ENCODE measurements at places on chromosomes 12 and 14.

GRCh38 chr12:49934505-49934904 lies 16.0 kb upstream of the AQP2 start:
- no peak for DNase-seq

DNA sequence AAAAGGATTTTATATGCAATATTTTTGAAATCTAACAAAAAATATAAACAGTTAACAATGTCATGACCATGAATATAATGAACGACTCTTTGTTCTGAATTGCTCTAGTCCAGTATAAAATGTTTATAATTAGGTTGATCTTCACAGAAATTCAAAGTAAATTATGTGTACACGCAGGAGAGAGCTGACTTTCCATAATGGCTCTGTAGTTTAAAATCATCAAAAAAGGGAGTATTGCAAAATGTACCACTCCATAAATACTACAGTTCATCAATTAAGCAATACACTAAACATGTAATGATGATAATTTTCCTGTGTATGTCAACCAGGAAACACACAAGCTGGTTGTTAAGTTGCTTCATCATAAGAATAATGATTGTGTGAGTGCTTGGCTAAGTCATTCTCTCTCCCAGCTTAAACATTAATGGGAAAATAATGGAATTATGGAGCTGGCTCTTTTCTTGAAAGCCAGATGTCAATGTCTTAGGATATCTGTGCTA lies 189.5 kb upstream of the PLEKHG7 start:
- no peak for DNase-seq

- DNase-seq = no peak
These were observed 299.0 kb upstream of the E2F7 start for GRCh38 chr12:77364400-77364799.

GRCh38 chr12:22527999-22528398 lies 16.3 kb downstream of the C2CD5 start:
- no peak for DNase-seq

DNA sequence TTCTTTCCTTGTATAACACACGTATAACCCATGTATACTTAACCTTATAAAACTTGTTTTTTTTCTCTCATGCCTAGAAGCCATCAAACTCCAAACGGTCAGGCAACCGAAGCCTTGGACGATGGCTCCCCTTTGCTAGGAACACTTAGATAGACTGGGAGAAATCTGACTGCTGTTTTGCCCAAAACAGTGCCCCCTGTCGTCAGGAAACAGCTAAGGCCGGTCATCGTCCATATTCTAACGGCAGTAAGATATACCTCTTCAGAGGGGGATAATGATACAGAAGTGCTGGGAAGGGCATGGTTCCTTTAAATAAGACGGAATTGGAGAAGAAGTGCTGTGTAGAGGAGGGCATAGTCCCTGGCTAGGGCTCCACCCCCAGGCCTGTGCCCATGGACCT lies 130.5 kb downstream of the SLC41A2 start:
- no peak for DNase-seq

- DNase-seq = no peak
These were observed 202.6 kb upstream of the AVPR1A start for GRCh38 chr12:63353559-63353958.

- no peak for DNase-seq
These were observed 54.6 kb downstream of the CDC42BPB start for GRCh38 chr14:103002578-103003350.

GRCh38 chr12:132619386-132620112 lies 973 bp downstream of the P2RX2 start:
- no peak for DNase-seq

GRCh38 chr12:12123036-12123604 lies 52.4 kb downstream of the BCL2L14 start:
- no peak for DNase-seq

DNA sequence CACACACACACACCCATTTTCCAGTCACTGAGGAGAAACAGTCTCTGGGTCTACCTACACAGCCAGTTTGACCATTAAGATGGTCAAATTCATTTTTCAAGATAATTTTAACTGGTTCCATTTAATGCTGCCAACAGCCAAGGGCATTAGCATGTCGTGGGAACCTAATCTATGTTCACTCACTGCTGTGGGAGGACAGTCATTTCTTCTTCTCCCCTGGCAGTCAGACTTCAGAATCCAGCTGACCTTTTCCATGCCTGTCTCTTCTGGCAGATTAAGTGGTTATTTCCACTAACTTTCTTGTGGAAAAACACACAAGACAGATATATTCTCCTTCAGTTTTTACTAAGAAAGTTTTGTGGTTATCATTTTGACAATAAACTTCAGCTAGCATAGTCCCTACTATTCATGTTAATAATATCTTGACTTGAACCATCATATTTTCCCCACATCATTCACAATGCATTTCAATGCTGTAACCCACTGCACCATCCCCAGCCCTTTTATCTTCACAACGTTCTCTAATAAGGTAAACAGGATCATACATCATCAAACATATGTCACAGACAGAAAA lies 82.2 kb downstream of the DAD1 start:
- no peak for DNase-seq

GRCh38 chr14:74913986-74914573 lies 9.0 kb downstream of the RPS6KL1 start:
- no peak for DNase-seq

GRCh38 chr12:9344541-9344940 lies 136.3 kb upstream of the PZP start:
- DNase-seq = no peak

GRCh38 chr12:4439736-4440135 lies 5.9 kb downstream of the FGF6 start:
- no peak for DNase-seq

GRCh38 chr14:22802860-22803686 lies 12.2 kb downstream of the SLC7A7 start:
- DNase-seq = no peak

- peak; percentile 78 for DNase-seq
These were observed 8.1 kb upstream of the LHX5 start for GRCh38 chr12:113479590-113480335.

- DNase-seq = no peak
These were observed 63.6 kb upstream of the MON2 start for GRCh38 chr12:62403031-62403430.

GRCh38 chr14:63423889-63424288 lies 105.2 kb upstream of the GPHB5 start:
- no peak for DNase-seq

GRCh38 chr14:77848031-77848430 lies 48.1 kb downstream of the ADCK1 start:
- no peak for DNase-seq

Data from activated CD8-positive, alpha-beta memory T cell treated with anti-CD3 and anti-CD28 coated beads, Interleukin-2, amount 50 U/mL, for 48 hours (primary cell).